Nucleus accumbens (tissue), 56 donors: ENCODE measurements at places on chromosomes 3 and 15.

DNA sequence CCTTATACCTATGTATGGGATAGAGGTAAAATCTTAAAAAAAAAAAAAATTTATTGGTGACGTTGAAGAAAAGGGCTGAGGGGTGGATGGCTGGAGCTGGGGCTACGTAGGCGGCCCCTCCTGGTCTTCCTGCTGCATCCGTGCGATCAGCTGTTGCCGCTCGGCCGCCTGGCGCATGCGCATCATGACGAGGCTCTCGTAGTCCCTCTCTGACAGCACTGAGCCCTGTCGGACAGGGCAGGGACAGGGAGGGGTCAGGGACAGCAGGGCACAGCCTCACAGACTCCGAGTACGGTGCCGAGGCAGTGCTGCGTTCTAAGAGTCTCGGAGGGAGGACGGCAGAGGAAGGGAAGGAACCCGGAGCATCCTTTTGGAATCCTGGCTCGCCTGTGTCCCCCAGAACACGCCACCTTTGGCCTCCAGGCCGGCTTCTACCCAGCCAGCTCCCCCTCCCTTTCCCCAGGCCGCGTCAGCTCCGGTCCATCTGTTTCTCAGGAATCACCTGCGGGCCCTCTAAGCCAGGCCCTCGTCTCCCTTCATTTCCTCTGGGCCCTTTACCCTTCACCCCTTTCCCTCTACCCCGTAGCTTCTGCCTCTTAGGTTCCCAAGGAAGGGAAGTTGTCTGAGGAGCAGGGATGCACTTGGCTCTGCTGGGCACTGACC is 1.8 kb upstream of the C15orf62 start:
- no peak for DNase-seq

DNA sequence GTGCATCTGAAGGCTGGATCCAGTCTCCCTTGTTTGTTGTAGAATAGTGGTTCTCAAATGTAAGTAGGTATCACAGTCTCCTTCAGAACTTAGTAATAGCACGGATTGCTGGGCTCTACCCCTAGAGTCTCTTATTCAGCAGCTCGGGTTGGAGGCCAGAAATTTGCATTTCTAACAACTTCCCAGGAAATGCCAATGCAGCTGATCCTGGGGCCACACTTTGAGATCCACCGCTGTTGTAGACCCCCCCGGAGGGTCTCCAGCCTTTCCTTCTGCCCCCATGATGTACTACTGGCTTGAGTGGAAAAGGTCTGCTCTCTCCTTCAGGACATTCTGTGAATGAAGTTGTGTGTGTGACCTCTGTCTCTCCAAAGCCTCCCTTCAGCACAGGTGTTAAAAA is 153.8 kb upstream of the CTNNB1 start:
- DNase-seq: no peak

DNA sequence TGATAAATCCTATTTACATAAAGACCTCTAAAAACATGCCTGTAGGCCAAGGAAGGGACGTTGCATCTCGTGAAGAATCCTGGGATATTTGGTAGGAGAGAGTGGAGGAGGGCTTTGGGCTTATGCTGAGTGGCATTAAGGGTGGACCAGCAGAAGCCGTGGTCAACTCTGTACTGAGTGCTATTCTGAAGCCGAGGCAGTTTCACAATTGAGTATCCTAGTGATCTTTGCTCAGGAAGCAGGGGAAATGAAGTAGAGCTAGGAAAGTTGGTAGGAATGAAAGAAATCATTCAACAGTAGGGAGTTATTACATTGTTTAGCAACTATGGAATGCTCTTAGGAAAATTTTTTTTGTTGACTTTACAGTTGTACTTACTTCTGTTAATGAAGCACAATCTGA is 24.2 kb downstream of the MCTP2 start:
- DNase-seq: no peak

GRCh38 chr15:74193299-74193718 is 9.3 kb downstream of the STRA6 start:
- no peak for DNase-seq

GRCh38 chr3:155960060-155960459 is 89.6 kb downstream of the GMPS start:
- DNase-seq: no peak

DNA sequence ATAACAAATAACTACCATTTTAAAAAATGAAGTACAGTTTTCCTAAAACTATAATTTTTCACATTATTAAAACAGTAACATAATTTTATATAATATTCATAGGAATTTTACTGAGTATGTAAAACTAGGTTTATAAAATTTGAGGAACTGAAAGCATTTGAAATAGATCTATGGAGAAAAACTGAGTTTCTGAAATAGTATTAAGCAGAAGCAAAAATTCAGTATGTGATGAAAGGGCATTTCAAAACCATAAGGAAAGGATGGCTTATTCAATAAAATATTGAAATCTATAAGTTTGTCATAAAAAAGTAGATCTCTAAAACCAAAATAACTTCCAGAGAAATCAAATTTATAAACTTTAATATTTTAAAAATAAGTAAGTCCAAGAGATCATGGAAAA is 53.4 kb downstream of the GBE1 start:
- no peak for DNase-seq

DNA sequence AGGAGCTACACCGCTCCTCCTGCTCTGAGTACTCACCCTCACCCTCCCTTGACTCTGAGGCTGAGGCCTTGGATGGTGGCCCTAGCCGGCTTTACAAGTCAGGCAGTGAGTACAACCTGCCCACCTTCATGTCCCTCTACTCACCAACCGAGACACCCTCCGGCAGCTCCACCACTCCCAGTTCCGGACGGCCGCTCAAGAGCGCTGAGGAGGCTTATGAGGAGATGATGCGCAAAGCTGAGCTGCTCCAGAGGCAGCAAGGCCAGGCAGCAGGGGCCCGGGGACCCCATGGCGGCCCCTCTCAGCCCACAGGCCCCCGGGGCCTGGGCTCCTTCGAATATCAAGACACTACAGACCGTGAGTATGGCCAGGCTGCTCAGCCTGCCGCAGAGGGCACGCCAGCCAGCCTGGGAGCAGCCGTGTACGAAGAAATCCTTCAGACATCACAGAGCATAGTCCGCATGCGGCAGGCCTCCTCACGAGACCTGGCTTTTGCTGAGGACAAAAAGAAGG is 21.2 kb upstream of the APEH start:
- no peak for DNase-seq

DNA sequence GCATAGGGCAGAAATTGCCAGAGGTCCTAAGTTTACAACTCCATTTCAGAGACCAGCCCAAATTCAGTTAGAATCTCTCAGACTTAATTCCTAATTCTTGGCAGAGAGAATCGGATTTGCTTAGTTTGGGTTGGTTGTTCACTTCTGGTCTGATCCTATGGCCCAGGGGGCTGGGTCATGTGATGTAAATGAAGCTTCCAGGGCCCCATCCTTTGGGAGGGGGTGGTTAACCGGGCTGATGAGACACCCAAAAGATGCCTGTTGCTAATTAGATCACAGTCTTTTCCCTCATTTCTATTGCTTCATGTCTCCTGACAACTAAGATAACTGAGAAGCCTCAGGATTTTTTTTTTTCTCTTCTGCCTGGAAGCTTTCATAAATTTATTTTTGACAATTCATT is 11.1 kb upstream of the ZNF620 start:
- no peak for DNase-seq

GRCh38 chr3:16788440-16789056 is 96.2 kb upstream of the PLCL2 start:
- DNase-seq: no peak
